ENCODE measurements at places on chromosomes 5 and 9. TPM values are rescaled to one million over a fixed set of nuclear protein-coding genes. Genes with fewer than 3 reads are reported as not detected.

SLC25A25 gene
- total RNA-seq = 17.3 TPM

PRRT1B gene
- not detected for total RNA-seq

DDX4 gene
- not detected for total RNA-seq

LCN12 gene
- 2.2 TPM for total RNA-seq

DRD1 gene
- total RNA-seq = not detected

ST6GALNAC6 gene
- 79.0 TPM for total RNA-seq

ANXA2R gene
- 56.6 TPM for total RNA-seq

RNF180 gene
- not detected for total RNA-seq

TNFSF15 gene
- total RNA-seq = not detected

TMEM215 gene
- not detected for total RNA-seq

ZNF366 gene
- total RNA-seq = 0.14 TPM

MLLT3 gene
- 51.8 TPM for total RNA-seq

PCDHGA2 gene
- total RNA-seq = not detected

DEPDC1B gene
- 0.46 TPM for total RNA-seq

C5orf46 gene
- total RNA-seq = not detected

CER1 gene
- total RNA-seq = not detected

SCGB3A2 gene
- not detected for total RNA-seq

IGIP gene
- 4.7 TPM for total RNA-seq

LCN9 gene
- not detected for total RNA-seq

PCDHA9 gene
- total RNA-seq = not detected

SPARC gene
- 4.1 TPM for total RNA-seq

N4BP3 gene
- total RNA-seq = 5.1 TPM

ZNF484 gene
- 14.2 TPM for total RNA-seq

NR4A3 gene
- 45.0 TPM for total RNA-seq

ZNF658 gene
- 4.5 TPM for total RNA-seq

SLC45A2 gene
- total RNA-seq = not detected

JAKMIP2 gene
- 2.5 TPM for total RNA-seq

TXNDC8 gene
- total RNA-seq = not detected

SLC23A1 gene
- total RNA-seq = not detected

PAPPA gene
- not detected for total RNA-seq

PCDHA10 gene
- not detected for total RNA-seq

CSF1R gene
- not detected for total RNA-seq

BNC2 gene
- 2.1 TPM for total RNA-seq

ACTBL2 gene
- not detected for total RNA-seq

SPATA31D4 gene
- not detected for total RNA-seq

TAF1L gene
- total RNA-seq = not detected

PRDM9 gene
- not detected for total RNA-seq

IL5 gene
- not detected for total RNA-seq

FOXD4L5 gene
- total RNA-seq = 0.58 TPM

FOXB2 gene
- not detected for total RNA-seq

SPINK4 gene
- total RNA-seq = not detected

PRRX2 gene
- not detected for total RNA-seq

PTPN3 gene
- 0.05 TPM for total RNA-seq

FBP2 gene
- total RNA-seq = not detected

SLC25A48 gene
- total RNA-seq = not detected

PTGDS gene
- total RNA-seq = 9.6 TPM

VCAN gene
- 1.7 TPM for total RNA-seq

NR2F1-AS1 gene
- total RNA-seq = not detected

ARSK gene
- total RNA-seq = 4.2 TPM

PALM2AKAP2 gene
- not detected for total RNA-seq

Data from T-cell (primary cell).